ENCODE measurements at places on chromosomes 1 and 21.

DNA sequence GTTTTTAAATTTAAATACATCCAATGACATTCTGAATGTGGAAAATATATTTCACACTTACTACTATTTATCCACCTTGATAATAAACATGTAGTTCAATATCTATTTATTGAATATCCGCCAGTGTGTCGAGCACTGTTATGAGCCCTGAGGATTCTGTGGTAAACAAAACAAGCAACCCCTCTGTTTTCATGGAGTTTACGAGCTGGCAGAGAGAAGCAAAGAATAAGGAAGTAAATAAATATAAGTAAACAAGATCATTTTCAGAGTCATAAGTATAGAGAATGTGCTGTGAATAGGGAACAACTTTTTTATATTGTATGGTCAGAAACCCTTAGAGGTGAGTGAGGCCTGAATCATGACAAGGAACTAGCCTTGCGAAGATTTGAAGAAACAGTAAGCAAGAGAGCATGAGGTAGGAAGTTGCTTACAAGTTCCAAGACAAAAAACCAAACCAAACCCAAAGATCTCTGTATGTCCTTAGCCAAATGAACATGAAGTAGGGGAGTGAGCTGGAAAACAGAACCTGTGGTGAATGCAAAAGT, 6.4 kb upstream of the SERBP1 start:
- DNase-seq, result no peak

DNA sequence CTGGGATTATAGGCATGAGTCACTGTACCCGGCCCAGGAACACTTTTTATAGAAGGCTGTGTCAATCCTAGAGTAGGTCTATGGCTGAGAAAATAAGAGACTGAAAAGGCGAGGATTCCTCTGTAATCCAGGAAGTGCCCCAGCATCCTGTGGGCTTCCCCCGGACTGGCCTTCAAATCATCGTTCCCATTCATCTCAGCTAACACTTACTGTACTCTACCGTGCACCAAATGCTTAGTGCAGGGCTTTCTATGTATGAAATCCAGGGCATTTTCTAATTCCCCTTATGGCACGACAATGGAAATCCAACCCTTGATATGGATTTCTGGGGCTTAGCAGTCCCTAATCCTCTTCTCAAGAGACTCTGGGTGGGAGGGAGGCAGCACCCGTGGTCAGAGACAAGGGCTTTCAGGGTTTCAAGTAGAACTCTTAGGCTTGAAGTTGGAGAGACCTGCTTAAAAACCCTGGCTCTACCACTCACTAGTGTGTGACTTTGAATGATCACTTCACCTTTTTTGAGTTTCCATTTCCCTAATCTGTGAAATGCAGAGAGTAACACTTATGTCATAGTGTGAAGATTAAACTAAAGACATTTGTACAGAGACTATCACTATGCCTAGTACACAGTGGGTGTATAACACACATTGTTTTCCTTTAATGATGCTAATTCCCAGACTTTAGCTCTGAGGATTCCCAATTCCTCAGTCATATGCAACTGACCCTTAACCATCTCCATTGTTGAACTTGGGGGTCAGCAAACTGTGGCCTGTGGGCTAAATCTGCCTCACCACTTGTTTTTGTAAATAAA, 20.3 kb downstream of the MECR start:
- no peak for DNase-seq

DNA sequence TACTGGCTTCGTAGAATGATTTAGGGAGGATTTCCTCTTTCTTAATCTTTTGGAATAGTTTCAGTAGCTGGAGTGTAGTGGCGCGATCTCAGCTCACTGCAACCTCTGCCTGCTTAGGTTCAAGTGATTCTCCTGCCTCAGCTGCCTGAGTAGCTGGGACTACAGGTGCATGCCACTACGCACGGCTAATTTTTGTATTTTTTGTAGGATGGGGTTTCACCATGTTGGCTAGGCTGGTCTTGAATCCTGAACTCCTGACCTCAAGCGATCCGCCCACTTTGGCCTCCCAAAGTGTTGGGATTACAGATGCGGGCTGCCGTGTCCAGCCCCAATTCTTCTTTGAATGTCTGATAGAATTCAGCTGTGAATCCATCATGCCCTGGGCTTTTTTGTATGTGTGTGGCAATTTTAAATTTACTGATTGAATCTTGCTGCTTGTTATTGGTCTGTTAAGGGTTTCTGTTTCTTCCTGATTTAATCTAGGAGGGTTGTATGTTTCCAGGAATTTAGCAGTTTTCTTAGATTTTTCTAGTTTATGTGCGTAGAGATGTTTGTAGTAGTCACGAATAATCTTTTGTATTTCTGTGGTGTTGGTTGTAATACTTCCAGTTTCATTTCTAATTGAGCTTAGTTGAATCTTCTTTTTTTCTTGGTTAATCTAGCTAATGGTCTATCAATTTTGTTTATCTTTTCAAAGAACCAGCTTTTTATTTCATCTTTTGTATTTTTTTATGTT, 15.3 kb downstream of the MAN1C1 start:
- DNase-seq, result no peak

DNA sequence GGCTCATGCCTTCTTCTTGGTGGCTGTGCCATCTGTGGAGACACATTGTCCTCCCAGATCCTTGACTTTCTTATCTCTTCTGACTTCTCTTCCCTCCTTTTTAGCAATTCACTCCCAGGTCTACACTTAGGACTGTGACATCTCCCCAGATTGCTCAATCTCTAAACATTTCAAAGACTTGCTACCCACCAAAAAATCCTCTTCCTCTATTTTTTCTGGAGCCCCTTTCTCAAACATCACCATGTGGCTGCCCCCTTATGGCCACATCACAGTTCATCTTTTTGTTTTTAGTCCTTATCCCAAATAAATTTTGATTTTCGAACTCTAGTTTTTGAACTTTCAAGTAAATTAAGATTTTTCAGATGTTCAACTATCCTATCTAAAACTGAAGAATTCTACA, 148.6 kb upstream of the HOOK1 start:
- no peak for DNase-seq

GRCh38 chr1:59520827-59521418, 224.0 kb downstream of the FGGY start:
- no peak for DNase-seq

- DNase-seq, result no peak
Measured at GRCh38 chr1:934991-935750, 11.4 kb downstream of the SAMD11 start.

- DNase-seq, result no peak
Measured at GRCh38 chr1:167695756-167696561, 25.8 kb upstream of the MPZL1 start.

DNA sequence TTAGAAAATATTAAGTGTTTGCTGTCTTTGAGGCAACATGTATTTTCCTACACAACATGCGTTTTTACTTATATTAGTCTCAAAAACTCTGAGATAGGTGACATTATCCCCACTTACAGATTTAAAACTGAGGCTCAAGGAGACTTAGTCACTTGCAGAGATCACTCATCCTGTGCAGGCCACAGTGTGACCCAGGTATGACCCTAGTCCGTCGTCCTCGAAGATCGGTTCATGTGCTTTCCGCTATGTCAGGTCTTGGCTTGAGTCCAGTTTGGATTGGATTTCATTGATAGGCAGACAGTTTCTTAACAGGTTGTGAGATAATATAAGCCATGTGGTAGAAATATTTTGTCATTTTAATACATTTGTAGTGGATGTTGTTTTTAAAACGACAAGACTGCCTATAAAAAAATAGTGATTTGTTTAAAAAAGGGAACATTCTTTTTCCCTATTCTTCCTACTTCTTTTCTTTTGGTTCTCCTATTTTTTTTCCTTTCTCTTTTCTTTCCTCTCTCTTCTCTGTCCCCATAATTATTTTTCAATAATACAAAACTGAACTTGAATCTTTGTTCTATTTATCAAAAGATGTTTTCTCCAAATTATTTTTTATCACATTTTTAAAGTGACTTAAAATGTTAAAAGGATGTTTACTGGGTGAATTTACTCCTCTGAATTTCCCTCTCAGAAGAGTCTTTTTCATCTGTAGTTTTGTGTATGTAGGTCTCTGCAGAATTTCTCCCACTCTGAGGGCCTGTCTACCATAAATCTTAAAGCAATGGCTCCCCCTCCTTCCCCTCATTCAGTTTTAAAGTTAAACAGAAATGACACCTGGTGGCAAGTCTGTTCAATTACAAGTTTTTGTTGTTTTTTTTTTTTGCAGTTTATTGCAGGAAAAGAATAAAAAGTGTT, 81.8 kb downstream of the PHTF1 start:
- no peak for DNase-seq

GRCh38 chr1:75632350-75632949, 21.5 kb upstream of the SLC44A5 start:
- DNase-seq, result no peak

All from activated CD4-positive, alpha-beta T cell treated with anti-CD3 and anti-CD28 coated beads, Interleukin-2, amount 50 U/mL, for 24 hours (primary cell).